Right renal cortex interstitium (tissue), 3 donors: ENCODE measurements at places on chromosomes 3 and 15.

DNA sequence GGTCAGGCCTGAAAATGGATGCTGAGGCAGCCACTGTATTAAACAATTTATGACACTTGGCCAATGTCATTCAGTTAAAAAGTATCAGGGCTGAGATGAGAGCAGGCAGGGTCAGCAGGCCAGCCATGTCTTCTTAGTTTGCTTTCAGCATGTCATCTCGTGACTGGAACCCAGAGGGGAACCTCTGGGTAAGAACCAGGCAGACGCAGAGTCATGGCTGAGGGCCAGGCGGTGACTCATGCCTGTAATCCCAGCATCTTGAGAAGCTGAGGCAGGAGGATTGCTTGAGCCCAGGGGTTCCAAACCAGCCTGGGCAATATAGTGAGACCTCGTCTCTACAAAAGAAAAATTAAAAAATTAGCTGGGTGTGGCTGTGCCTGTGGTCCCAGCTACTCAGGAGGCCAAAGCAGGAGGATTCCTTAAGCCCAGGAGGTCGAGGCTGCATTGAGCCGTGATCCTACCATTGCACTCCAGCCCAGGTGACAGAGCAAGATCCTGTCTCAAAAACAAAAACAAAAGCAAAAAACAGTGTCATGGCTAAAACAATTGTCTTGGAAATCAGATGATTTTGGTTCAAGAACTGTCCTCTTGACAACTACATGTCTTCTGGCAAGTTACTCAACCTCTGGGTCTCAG lies 11.7 kb downstream of the BCL2L10 start:
- no peak for DNase-seq

DNA sequence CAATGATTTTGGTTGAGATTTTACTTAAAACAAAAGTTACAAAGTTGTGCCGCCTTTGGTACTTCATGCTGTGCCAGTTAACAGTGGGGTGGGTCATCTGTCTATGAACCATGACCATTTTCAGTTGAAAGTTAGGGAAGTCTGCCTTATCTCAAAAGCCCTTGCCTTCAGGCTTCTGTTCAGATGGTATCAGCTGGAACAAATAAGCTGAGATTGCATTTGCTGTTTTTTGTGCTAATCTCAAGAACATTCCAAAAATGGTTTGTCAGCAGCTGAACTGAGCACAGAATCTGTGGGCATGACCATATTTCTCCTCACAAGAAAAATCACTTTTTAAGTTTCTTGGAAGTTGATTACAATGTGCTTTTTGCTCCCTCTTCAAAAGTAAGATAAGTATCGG lies 142.3 kb downstream of the IL5RA start:
- no peak for DNase-seq

DNA sequence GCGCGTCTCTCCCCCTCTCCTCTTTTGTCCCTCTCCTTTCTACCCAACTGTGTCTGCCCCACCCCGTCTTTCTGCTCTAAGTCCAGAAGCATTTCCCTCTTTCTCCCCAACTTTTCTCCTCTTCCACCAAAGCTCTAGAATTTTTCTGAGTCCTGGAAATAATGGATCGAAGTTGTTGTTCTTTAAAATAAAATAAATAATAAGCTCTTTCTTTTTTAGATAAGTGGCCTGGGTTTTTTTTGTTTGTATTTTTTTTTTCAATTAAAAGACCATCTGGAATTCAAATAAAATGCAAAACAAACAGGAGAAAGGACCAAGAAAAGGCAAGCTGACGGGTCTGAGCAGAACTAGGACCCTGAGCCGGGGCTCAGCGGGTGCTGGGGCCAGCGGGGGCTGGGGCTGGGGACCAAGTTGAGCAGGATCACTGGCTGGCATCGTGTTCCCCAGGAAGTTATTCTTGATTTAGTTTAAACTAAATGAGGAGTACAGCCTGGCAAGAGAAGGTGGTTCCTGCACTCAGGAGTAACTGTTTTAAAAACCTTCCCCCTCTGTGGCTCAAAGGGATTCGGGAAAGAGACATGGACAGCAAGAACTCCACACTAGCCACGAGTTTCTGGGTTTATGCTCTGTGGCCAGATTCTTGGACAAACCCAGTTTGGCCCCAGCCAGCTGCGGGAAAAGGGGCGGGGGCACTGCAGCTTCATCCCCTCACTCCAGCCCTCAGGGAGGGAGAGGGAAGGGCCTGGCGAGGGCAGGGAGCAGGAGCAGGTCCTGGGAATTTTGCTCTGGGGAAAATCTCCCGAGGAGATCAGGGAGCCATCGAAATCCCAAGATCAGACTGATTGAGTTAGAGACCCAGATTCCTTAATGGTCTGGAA lies 8.4 kb downstream of the GATA2 start:
- DNase-seq: no peak

GRCh38 chr15:76588811-76589747 lies 252.5 kb downstream of the ISL2 start:
- no peak for DNase-seq

DNA sequence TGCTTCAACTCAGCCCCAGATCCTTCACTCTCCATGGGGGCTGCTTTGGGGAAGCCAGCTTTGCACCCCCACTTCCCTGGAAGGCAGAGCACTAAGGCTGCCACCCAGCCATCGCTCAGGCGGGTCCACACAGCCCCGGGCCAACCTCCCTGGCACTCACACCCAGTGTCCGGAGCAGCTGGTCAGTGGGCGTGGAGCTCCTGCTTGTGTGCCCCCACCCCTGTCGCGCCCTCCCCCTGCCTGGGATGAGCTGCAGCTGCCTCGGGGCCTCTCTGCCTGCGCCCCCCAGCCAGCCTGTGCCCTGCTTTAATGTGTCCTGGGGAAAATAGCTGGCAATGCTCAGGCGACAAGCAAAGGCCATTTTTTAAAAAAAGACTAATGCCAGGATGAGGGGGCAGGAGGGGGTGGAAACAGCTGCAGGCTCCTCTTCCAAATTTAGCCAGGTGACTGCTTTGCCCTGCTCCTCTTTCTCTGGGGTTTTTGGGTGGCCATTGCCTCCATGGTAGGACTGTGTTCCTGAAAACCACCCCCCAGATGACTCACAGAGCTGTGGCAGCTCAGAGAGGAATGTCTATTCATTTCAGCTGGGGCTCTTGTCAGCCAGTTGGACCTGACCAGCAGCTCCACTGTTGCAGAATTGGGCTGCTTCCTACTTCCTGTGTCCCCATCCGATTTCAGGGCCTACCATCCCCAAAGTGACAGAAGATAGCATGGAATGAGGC lies 65.0 kb downstream of the CEMIP start:
- DNase-seq: no peak

DNA sequence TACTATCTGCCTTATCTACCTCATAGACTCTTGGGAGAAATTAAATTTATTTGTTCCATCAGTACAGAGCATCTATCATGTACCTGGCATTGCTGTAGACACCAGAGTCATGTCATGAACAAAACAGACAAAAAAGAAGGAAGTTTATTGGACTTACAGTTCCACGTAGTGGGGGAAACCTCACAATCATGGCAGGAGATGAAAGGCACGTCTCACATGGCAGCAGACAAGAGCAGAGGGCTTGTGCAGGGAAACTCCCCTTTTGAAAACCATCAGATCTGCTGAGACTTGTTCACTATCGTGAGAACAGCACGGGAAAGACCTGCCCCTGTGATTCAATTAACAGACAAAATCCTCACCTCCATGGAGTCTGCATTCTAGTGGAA lies 25.6 kb upstream of the ACAP2 start:
- DNase-seq: no peak

- no peak for DNase-seq
Measured at GRCh38 chr15:72358121-72358520, 17.7 kb downstream of the HEXA start.

DNA sequence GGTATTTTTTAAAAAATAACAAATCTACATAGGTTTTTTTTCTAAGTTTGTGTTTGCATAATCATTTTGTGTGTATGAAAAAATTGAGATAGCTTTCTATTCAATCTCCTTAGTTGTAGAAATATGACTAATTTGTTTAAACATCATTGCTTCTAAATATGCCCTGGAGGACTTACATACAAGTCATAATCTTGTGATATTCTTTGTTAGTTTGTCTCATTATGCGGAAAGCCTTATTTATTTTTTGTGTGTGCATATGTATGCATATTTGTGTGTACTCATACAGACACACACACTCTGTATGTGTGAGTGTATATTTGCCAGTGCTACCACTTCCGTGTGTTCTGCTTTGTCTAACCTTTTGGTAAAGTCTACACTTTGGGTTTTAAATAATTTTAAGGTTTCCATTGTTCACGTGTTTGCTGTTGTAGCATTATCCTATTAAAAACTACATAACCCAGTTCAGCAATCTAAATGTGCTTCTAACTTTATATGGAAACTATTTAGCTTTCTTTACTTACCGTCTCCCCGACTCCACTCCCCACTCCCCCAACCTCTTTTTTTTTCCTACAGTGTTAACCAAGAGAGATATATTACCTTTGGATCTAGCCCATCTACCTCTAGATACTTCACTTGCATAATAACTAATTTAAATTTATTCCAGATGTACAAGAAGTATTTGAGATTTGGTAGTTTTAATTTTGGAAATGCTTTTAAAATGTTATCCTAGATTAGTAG lies 111.7 kb downstream of the FNDC3B start:
- DNase-seq: no peak

- DNase-seq: no peak
Measured at GRCh38 chr3:15602146-15602536, 596 bp downstream of the BTD start.

GRCh38 chr15:72845981-72846383 lies 62.4 kb upstream of the ADPGK start:
- DNase-seq: no peak

DNA sequence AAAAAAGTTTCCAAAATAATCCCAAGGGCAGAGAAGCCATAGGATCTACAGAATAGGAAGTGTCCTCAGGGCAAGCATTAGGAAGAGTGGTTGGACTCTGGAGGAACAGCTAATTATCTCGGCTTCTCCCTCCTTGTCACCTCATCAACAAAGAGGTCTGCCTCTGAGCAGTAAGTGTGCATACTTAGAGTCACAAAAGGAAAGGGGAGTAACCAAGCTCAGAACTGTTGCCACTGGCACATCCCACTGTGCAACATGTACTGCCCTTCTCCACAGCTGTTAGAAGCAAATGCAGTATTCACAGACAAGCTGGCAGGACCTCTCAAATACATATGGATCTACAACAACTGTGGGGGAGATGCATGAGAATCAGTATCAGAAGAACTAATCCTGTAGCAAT lies 31.5 kb downstream of the NGLY1 start:
- DNase-seq: no peak

DNA sequence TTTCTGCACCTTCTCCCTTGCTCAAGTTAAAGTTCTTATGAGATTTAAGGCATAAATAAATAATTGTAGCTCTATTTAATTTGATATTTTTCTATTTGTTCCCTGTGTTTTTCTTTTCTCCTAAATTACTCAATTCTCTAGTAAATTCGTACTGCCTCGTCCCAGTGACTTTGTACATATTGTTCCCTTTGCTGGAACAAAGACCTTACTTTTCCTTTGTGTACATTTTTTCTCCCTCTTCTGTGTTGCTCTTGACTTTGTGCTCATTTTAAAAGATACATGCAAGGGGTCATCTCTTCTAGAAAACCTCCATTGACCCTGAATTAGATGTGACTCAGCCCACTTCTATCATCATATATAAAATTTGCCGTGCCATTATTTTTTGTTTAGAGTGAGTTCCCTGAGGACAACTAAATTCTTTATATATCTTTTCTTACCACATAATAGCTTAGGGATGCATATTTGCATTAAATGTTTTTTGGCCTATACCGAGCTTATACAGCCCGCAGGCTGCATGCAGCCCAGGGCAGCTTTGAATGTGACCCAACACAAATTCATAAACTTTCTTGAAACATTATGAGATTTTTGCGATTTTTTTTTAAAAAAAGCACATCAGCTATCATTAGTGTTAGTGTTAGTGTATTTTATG lies 29.6 kb downstream of the PPP4R2 start:
- DNase-seq: no peak

DNA sequence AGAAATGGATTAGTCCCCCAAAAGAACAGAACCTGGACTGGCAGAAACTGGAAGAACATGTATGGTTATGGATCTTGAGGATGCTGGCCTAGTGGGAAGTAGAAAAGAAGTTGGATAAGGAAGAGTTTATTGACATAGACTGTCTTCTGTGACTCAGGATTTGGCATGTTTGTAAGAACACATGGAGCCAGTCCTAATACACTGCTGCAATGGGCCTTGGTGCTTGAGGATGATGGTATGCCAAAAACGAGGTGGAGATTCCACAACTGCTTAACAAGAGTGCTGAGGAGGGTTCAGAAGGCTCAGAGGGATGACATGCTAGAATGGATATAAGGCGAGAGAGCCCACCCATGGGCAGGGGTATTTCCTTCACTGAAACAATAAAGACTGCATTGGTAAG lies 22.4 kb downstream of the LZTFL1 start:
- DNase-seq: no peak

GRCh38 chr3:125349055-125349454 lies 26.1 kb downstream of the ZNF148 start:
- DNase-seq: no peak

GRCh38 chr3:128262457-128262856 lies 109.2 kb downstream of the EEFSEC start:
- no peak for DNase-seq

DNA sequence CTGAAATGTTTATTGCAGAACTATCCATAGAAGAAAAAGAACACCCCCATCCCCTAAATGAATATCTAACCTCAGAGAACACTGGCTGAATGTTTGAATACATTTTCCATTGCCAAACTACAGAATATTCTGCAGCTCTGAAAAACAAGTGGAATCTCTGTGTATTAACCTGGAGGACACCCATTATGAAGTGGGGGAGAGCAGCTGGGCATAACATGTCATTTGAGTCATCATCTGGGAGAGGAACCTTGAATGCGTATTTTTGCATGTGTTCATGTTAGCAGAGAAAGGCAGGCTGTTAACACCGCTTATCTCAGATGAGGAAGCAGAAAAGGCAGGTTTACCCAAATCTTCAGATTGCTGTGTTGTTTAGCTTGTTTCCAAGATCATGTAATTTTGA lies 31.5 kb downstream of the ESYT3 start:
- DNase-seq: no peak

DNA sequence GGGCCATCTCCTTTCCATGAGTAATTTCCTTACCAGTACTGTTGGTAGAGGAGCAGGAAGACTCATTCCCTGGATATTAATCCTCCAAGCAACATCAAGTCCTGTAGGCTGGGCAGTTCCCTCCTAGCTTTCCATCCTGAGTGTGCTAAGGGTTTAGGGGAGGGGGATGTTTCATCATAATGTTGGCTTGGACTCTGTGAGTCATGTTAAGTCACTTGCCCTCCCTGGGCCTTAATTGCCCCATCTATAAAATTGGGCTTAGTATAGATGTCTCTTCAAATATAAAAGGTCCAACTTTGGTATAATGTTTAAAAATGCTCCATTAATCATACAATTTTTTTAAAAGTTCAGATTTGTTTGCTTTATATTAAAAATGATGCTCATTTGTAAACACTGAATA lies 52.7 kb downstream of the TLE3 start:
- DNase-seq: no peak

DNA sequence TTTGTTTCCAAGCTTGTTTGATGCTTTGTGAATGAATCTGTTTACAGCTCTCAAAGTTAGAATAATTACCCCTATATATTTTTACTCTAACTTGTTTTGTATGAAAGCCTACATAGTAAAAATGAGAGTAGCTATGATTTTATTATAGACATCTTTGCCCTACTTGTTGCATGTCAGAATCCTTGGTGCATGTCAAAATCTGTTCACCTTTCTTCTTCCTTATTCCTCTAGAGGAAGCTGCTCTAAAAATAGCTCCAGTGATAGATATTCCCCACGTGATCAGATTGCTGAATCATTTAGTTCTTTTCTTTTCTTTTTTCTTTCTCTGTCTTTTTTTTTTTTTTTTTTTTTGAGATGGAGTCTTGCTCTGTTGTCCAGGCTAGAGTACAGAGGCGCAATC lies 39.8 kb downstream of the LRRC49 start:
- no peak for DNase-seq

- DNase-seq: no peak
Measured at GRCh38 chr3:124384527-124384926, 345.7 kb upstream of the UMPS start.
